ENCODE measurements at places on chromosomes 11 and 22. TPM values are rescaled to one million over a fixed set of nuclear protein-coding genes. Genes with fewer than 3 reads are reported as not detected.

DNA sequence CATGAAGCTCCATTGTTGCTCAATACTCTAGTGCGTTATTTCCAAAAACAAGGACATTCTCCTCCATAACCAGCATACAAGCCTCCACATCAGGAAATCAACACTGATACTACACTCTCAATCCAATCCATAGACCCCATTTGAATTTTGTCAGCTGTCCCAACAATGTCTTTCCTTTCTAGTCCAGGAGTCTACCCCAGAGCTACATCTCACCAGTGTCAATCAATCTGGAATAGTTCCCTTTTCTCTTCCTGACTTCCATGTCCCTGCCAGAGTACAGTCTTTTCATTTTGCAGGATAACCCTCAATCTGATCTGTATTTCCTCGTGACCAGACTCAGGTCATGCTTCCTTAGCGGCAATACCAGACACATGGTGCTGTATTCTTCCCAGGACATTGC is 43.0 kb downstream of the TCF20 start:
- H3K36me3 ChIP-seq = no peaks in the 10 kb centered on the region
- no peaks in the 10 kb centered on the region for H3K27me3 ChIP-seq
- no peak overlapping the region for H3K4me3 ChIP-seq
- no peak overlapping the region for H3K27ac ChIP-seq
- DNase-seq = no peak
- peaks cover 21% of the 10 kb centered on the region for H3K4me1 ChIP-seq

DNA sequence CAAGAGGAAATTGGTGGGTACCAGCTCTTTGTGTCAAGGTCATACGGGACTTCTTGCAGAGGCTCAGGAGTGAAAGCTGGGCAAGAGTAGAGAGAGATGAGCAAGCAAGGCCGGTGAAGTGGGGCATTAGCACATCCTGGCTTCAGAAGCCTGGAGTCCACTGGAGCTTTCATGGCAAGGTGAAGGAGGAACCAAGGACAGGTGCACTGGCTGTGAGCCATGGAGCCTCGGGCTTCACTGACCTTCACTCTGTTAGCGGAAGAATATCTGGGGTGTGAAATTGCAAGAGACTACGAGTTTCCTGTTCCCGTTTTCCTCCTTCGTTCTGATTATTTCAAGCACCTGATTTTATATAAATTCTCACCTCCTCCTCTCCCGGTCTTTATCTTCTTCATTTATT is 25.9 kb upstream of the ST14 start:
- H3K36me3 ChIP-seq = peaks cover 16% of the 10 kb centered on the region
- no peak for DNase-seq
- H3K27ac ChIP-seq = no peak overlapping the region
- H3K4me3 ChIP-seq = no peak overlapping the region

GRCh38 chr11:88231894-88232482 is 56.7 kb upstream of the RAB38 start:
- H3K4me1 ChIP-seq = no peaks in the 10 kb centered on the region
- no peaks in the 10 kb centered on the region for H3K27me3 ChIP-seq
- no peaks in the 10 kb centered on the region for H3K36me3 ChIP-seq
- no peak overlapping the region for H3K4me3 ChIP-seq
- no peak for DNase-seq

DNA sequence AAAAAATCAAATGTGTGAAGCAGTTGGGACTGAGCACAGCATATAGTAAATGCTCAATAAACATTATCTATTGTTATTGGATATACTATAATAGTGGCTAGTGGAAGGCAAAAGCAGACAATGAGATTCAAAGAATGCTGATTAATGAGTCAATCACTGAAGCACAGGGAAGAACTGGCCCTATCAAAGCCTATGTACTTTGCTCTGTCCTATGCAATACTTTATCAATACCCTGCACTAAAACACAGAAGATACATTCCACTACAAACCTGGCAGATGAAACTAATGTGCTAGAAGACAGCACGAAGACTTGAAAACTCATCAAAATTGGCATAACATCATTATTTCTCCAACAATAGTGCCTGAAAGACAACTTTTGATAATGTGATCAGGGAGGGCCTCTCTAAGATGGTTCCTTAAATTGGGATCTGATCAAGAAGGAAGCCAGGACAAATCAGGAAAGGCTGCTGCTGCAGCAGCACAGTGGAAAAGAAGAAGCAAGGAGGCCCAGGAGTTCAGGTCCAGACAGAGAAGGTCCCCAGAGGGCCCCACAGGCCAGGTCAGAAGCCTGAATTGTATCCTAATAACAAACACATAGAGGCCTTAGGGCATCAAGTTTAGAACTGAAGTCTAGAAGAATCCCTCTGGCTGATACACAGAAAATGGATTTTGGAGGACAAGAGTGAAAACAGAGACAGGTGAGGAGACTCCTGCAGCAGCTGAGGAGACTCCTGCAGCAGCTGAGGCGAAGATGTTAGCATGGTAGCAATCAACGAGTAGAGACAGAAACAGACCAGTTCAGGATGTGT is 18.6 kb downstream of the PI4KA start:
- no peak overlapping the region for H3K27ac ChIP-seq
- peaks cover under 1% of the 10 kb centered on the region for H3K36me3 ChIP-seq
- no peak for DNase-seq

DNA sequence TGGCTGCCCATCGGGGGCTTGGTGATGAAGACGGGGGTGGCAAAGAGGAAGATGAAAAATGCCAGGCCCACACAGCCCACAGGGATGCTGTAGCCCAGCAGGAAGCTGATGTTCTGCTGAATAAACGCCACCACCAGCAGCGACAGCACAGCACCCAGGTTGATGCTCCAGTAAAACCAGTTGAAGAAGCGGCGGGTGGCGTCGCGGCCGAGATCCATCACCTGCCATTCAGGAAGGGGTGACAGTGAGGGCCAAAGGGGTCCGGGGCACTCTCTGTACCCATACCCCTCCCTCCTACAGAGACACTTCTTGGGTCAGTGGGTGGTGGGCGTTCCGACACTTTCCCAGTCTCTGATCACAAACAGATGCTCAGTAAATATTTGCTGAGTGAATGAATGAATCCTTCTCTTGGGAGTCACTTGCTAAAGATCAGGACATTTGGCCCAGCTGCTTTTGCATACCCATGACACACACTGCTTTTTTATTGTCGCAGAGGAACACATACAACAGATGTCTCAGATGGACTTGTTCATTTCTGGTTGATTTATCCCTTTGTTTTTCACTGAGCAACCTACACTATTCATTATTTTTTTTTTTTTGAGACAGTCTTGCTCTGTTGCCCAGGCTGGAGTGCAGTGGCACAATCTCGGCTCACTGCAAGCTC is 5.2 kb downstream of the SLC15A3 start:
- H3K27me3 ChIP-seq = no peaks in the 10 kb centered on the region
- peaks cover 33% of the 10 kb centered on the region for H3K36me3 ChIP-seq
- peaks cover 52% of the 10 kb centered on the region for H3K4me1 ChIP-seq
- no peak for DNase-seq

P4HA3 gene
- polyA plus RNA-seq = not detected

TNNT3 gene
- polyA plus RNA-seq = 40.8 TPM

MAPK11 gene
- polyA plus RNA-seq = 7.8 TPM

MUC2 gene
- 0.01 TPM for polyA plus RNA-seq

Data from heart left ventricle (tissue), 16 donors.